HFFc6 (cell line): ENCODE measurements at places on chromosomes 16 and 17.

DNA sequence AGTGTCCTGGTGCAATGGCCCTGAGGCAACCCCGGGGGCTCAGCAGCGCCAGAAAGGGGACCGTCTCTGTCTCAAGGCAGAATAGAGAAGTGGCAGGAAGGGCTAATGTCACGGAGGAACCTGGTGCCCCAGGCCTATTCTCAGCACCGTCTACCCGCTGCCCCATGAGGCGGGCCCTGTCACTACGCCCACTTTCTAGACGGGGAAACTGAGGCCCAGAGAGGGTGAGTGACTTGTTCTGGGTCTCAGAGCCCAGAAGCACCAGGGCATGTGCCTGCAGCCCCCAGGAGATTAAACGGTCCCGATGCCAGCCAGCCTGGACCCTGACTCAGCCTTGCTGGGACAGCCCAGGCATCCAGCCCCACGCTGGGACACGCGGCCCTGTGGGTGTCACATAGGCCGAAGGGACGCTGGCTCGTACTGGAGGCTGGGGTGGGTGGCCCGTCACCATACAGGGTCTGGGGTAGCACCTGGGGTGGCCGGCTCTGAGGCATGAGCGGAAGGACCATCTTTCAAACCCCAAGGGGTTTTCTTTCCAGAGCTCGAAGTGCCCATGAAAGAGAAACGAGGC is 40.2 kb upstream of the PABPN1L start:
- DNase-seq: no peak

DNA sequence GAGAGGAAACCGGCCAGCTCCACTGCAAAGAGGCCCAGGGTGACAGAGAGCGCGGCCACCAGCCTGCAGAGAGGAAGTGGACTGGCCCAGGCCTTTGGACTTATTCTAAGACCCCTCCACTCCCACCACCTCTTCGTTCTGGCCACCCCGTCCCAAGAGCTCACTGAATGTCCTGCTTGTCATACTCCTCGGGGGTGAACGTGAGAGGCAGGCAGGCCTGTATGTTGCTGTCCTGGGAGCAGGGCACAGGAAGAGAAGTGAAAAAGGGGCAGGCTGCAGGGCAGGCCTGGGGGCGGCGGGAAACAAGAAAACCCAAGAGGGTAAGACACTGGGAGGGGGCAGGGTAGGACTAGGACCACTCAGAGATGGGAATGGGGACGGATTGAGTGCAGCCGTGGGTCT is 384 bp downstream of the TMEM107 start:
- no peak for DNase-seq

DNA sequence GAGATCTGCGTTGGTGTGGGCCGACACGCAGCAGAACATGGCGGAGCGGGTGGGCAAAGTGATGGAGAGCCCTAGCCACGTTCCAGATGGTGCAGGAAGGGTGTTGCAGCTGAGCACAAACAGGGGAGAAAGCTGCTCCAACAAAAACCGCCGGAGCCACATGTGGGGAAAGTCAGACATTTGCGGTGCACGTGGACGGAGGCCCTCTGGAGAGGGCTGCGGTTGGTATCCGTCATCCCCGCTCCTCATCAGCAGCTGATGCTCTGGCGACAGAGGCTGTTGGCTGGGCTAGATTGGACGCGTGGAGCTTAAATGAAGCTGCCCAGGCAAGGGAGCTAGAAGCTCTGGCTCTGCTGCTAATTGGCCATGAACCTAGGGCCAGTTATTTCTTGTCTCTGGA is 43.5 kb upstream of the ADCY9 start:
- no peak for DNase-seq

DNA sequence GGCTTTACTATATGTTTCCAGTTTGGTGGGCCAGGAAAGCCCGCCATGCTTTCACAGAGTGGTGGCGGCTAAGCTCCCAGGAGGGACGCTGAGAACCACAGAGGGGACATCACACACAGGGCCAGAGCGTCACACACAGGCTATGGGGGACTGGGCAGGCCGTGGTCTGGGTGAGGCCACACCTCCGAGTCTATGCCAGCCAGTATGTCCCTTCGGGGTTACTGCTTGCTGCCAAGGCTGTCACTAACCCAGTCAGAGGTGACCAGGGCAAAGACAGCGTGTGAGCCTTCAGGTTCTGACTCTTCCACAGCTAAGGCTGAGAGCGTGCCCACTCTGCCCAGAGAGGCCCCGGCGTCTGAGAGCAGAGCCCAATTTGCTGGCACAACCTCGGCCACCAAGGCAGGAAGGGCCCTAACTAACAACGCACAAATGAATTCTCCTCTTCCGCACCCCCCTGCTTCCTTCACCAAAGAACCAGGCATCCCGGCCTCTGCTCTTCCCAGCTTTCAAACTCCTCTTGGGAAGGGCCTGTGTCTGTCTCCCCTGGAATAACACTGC is 2.9 kb downstream of the PLD6 start:
- no peak for DNase-seq

- DNase-seq: peak; percentile 37
Observed at GRCh38 chr17:10683853-10684252, 13.5 kb downstream of the SCO1 start.

- DNase-seq: no peak
Observed at GRCh38 chr17:61209525-61209924, 190.1 kb upstream of the TBX2 start.

GRCh38 chr16:55597928-55598327 is 31.4 kb downstream of the CAPNS2 start:
- no peak for DNase-seq

DNA sequence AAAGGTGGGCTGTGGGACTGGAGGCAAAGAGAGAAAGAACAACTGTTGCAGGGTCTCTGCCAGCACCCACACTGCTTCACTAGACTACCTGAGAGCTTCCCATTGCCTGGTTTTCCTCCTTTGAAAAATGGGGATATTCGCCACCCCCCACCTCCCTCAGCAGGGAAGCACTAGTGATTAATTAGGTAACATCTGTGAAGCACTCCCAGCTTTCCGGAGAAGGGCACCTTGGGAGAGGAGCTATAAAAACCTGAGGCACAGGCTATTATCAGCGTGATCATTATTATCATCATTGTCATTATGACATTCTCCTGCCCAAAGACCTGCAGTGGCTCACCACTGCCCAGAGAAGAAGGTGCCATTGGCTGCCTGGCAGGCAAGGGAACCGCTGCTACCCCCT is 83.5 kb downstream of the XYLT1 start:
- no peak for DNase-seq

DNA sequence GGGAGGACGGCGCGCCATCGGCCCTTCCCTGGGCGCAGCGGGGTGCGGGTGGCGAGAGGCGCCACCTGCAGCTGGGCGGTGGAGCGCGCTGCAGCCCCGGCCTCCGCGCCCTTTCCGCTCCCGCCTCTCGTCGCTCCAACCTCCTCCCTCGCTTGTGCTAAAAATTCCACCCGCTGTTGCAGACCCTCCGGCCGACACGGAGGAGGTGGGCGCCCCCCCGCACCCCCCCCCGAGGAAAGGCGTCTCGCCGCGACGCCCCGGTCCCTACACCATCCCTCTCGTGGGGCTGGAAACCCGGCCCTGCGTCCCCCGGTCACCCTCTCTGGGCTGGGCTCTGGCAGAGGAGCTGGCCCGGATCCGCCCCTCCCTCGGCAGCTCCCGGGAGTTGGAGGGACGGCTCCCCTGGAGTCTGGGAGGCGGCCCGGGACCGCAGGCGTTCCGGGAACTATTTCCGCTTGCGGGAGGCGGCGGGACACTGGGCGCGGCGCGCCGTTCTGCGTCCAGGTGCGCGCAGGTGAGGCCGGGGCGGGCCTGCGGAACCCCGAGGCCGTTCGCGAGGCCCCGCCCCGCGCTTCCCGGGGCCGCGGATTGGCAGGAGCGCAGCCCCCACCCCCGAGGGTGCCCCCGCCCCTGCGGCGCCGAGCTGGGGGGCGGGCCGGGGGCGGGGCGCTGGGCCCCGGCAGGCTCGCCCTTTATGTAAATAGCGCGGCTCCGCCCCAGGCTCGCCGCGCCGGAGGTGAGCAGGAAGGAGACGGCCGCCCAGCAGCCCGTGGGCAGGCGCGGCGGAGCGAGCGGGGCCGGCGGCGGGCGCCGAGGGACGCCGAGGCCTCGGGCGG is at the start of gene LLGL2:
TSS of gene LLGL2 (plus strand) at position 728 of the 836 bp plus-strand sequence. CDS start 17,730 bp downstream, outside the sequence.
- DNase-seq: no peak

GRCh38 chr16:85928401-85928820 is 29.4 kb downstream of the IRF8 start:
- DNase-seq: no peak

DNA sequence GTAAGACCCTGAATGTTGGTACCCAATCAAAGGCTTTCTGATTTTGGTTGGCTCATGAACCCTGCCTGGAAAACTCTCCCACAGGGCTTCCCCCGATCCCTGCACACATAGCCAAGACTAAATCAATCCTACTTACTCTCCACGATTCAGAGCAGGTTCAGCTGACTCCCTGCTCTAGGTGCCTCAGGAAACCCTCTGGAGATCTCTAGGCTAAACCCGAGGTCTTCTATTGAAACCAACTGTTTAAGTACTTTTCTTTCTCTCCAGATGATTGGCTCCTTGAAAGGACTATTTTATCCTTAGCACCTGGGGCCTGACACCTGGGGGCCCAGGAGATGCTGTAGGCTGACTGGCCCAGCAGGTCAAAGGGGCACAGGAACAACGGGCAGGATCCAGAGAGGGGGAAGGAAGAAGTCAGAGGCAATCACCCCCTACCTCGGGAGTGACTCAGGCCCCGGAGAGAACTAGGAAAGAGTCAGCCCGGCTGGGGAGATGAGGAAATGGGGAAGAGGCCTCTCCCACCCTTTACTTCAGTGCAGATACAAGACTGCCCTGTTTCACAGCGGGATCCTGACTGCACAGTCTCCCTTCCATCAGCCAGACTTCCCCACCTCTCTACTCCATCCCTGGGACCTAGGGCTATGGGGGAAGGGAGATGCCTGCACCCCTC is 2.0 kb downstream of the TBC1D10B start:
- peak; percentile 42 for DNase-seq

DNA sequence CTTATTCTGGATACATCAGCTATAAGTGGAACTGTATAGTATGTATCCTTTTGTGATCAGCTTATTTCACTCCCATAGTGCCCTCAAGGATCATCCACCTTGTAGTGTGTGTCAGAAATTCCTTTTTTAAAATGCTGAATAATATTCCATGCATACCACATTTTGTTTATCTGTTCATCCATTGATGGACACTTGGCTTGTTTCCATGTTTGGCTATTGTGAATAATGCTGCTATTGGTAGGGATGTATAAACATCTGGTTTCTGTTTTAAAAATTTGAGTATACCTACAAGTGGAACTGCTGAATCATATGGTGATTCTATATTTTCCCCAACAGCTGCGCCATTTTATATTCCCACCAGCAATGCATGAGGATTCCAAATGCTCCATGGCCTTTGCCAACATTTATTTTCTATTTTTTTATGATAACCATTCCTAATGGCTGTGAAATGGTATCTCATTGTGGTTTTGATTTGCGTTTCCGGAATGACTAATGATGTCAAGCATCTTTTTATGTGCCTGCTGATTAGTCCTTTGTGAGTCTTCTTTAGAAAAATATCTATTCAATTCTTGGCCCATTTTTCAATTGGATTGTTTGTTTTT is 11.6 kb downstream of the RCVRN start:
- DNase-seq: peak; percentile 81

- DNase-seq: no peak
Observed at GRCh38 chr17:50531428-50532025, 1.0 kb upstream of the EPN3 start.

- no peak for DNase-seq
Observed at GRCh38 chr17:73140566-73140965, 24.2 kb upstream of the SSTR2 start.

DNA sequence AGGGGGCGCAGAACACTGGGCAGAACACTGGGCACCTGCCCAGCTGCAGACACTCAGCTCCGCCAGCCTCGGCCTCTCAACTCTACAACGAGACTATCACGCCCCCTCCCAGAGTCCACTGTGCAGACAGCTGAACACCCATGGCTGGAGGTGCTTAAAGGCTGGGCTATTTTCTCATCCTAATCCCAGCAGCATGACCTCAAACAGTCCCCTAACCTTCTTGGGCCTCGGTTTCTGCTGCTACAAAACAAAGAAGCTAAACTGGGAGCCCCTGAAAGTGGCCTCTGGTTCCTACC is 27.7 kb upstream of the ZNF469 start:
- DNase-seq: no peak

GRCh38 chr16:11418506-11418905 is 73.2 kb downstream of the RMI2 start:
- DNase-seq: no peak

DNA sequence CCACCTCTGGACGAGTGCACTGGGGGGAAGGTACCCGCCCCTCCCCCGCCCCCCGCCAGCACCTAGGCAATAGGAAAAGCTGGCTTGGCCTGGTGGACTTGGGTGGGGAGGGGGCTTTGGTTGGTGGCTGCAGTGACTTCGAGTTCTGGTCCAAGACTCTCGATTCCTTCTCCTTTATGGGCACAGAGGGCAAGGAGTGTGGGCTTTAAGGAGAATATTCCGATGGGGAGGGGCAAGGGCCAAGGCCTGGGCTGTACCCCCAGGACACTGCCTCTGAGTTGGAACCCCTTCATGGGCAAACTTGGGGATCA is 409 bp downstream of the ACSF2 start:
- no peak for DNase-seq

- DNase-seq: no peak
Observed at GRCh38 chr17:75813081-75814020, 28.7 kb downstream of the UNK start.

DNA sequence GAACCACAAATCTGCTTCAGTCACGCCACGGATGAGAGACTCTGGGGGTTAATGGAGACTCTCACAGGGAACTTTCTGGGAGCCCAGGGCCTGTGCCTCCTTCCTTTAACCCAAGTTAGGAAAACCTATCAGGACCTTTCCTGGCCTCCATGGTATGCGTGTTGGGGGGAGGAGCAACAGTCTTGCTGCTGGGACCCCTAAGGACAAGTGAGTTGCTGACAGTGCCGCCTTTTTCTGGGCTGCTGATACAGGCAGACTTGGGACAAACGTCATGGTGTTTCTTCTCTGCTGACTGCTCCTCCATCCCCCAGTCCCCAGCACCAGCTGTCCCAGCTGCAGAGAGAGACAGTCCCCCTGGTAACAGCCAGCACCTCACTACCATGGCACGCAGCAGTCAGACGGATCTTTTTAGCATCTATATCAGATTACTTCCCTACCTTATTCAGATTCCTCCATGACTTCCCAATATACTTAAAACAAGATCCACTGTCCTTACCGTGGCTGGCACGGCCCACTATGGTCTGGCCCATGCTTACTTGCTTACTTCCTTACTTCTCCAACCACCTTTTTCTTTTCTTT is 6.5 kb downstream of the DPEP2NB start:
- DNase-seq: no peak

DNA sequence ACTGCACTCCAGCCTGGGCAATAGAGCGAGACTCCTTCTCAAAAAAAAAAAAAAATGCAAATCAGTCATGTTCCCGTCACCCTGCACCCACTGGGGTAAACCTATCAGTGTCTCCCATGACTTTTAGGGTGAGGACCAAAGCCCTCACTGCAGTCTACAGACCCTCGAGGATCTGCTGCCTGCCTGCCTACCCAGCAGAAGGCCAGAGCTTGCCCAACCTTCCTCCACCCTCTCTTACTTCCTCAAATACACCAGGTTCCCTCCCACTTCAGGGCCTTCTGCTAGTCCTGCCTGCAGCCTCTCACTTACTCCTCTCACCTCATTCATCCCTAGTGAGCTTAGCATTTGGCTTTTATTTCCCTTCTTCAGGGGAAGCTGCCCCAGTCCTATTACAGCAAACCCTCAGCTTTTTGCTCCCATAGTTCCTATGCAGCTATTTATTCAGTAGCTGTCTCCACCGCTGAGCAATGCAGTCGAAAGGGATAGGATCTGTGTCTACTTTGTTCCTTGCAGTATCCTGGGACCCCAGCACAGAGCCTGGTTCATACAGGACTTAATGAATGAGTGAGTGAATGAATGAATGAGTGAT is 17.8 kb upstream of the TOB1 start:
- DNase-seq: no peak
